ENCODE measurements at places on chromosomes 1 and 21. TPM values are rescaled to one million over a fixed set of nuclear protein-coding genes. Genes with fewer than 3 reads are reported as not detected.

EPHA2 gene
- total RNA-seq = 234 TPM

PRR9 gene
- total RNA-seq = not detected

APOBEC4 gene
- not detected for total RNA-seq

C1QTNF12 gene
- 0.88 TPM for total RNA-seq

SPRR2B gene
- total RNA-seq = not detected

SH3BGR gene
- total RNA-seq = 6.9 TPM

MROH7 gene
- 0.21 TPM for total RNA-seq

DNA sequence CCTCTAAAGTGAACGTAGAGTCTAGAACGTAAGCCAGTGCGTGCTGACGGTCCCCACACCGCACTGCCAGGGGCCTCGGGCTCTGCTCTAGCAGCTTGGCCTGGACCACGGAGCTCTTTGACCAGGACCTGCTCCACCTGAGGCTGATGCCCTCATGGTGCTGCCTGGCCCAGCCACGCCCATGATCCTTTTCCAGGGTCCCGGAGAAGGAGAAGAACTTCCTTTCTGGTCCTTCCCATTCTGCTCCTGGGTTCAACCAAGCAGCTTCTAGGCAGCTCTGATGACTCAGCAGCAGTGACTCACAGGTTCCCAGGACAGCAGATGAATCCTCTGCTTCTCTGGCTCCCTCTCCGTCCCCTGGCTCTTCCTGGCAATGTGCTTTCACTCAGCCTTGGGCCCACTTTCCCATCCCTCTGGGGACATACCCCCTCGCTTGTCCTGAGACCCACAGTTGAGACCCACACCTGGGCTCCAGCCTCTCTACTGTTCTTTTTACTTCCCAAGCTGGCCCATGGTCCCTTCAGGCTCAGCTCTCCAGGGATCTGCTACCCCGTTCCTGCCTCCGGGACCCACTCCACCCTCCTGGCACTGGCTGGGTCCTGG lies 246.3 kb upstream of the RAB4A start:
- DNase-seq = peak; percentile 71

GRCh38 chr1:212611000-212611948 lies 2.7 kb downstream of the ATF3 start:
- no peak for DNase-seq

- DNase-seq = no peak
Measured at GRCh38 chr1:51433972-51434510, 85.0 kb downstream of the EPS15 start.

GRCh38 chr1:15965228-15965767 lies 10.6 kb downstream of the ZBTB17 start:
- DNase-seq = no peak

- no peak for DNase-seq
Measured at GRCh38 chr21:43775795-43776430, at the start of gene CSTB. CSTB (minus strand) TSS chr21:43776308; CDS start chr21:43776269, 39 bp downstream.

DNA sequence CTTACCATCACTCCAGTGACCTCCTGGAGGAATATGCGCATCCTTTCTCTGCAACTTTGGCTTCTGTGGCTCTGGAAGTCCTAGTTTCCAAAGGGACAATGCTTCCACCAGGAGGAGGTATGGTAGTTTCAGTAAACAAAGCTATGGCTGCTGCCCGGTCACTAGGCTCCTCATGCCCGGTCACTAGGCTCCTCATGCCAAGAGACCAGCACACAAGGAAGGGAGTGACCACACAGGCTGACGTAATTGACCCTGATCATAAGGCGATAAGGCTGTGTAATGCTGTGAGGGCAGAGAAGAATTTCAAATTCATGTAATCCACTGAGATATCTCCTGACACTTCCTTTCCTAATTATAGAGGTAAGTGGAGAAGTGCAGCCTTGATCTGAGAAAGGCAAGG lies 102.9 kb downstream of the DTL start:
- DNase-seq = no peak

DNA sequence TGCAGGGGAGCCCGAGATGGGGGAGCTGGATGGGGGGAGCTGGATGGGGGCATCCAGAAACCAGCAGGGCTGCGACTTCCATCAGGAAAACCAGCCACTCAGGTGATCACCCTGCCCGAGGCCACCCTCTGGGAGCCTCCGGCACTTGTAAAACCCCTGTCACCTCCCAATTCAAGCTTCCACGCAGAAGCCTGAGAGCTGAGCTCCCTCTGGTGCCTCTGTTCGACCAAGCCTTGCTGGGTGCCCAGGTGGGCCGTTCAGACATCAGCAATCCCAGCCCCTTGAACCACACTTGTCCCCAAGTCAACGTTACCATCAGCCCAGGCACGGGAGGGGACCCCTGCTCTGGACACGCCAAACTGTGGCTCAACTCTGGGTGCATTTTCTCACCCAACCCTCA lies 59.6 kb downstream of the MEGF6 start:
- no peak for DNase-seq

- DNase-seq = no peak
Measured at GRCh38 chr1:8283058-8283884, 34.6 kb upstream of the SLC45A1 start.

DNA sequence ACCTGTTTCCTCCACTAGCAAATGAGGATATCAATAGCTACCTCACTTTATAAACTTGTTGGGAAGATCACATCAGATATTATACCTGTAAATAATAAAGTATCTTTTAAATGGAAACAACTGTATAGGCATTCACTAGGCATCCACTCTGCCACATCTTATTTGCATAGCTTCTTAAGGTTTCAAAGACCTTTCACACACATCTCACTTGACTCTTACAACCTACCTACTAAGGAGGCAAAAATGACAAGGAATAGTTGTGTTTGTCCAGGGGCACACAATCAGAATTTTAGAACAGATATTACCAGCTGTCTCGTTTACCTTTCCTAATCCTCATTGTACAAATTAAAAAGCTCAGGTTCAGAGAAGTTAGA lies 51.5 kb downstream of the VANGL2 start:
- no peak for DNase-seq

DNA sequence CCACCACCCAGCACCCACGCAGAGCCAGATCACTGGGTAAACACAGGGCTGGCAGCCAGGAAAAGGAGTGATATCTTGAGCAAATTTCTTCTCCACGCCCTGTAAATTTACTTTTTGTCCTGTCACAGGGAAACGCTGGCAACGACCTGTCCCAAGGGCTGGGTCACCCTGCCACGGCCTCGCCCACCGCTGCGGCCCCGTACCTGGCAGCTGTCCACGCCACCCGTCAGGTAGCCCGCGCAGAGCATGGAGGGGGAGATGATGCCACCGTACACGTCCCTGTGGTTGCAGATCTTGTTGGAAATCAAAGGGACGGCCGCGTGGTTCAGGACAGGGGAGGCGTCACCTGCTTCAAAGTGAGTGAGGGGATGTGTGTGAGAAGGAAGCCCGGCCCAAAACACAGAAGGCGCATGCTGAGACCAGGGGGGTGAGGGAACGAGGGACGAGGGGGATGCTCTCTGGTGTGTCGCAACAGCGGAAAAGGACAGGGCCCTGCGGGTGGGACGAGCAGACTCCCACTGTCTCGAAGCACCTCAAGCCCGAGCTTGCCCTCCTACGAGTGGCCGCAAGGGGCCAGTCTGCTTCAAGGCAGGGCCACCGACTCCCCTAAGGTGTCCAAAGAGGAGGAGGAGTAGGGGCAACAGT lies 10.1 kb upstream of the TFF1 start:
- no peak for DNase-seq
